GM19239 (cell line): ENCODE measurements at places on chromosomes 6 and 20.

- DNase-seq = no peak
These were observed 547 bp downstream of the SAMD5 start for GRCh38 chr6:147508866-147509608.

- DNase-seq = no peak
These were observed 582.1 kb upstream of the HTR1E start for GRCh38 chr6:86355271-86355670.

GRCh38 chr20:20217621-20218020 is 150.3 kb upstream of the INSM1 start:
- no peak for DNase-seq

GRCh38 chr6:137471497-137471896 is 22.7 kb downstream of the OLIG3 start:
- DNase-seq = no peak

DNA sequence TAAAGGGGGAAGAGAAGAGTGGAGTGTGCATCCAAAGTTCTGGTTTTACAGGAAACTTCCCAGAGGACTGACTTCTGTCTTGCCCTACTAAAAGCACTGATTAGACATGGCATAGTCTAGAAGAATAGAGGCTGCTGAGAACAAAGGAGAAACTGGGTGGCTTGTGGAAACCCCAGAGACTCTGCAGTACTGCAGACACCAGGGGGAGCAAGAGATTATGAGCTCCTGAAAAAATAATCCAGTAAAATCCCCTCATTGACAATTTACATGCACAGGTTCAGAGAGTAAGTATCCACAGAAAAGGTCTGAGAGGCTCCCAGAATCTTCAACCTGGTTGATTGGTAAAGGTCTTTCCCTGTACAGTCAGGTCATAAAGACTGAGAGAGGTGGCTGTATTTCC is 48.7 kb upstream of the CLVS2 start:
- DNase-seq = no peak

DNA sequence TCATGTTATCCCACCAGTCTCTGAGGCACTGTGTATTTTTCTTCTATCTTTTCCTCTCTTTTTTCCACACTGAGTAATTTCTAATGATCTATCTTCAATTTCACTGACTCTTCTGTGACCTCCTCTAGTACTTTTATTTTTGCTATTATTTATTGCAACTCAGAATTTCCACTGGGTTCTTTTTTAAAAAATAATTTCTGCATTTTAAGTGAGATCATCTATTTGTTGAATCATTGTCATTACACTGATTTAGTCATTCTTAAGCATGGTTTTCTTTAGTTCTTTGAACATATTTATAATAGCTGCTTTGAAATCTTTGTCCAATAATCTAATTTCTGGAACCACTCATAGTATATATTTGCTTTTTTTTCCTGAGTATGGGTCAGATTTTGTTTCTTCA is 96.7 kb upstream of the SLC22A16 start:
- DNase-seq = no peak

GRCh38 chr6:128172081-128172480 is 271.2 kb upstream of the THEMIS start:
- DNase-seq = no peak

- no peak for DNase-seq
These were observed 110.6 kb downstream of the SULF2 start for GRCh38 chr20:47674686-47675085.

DNA sequence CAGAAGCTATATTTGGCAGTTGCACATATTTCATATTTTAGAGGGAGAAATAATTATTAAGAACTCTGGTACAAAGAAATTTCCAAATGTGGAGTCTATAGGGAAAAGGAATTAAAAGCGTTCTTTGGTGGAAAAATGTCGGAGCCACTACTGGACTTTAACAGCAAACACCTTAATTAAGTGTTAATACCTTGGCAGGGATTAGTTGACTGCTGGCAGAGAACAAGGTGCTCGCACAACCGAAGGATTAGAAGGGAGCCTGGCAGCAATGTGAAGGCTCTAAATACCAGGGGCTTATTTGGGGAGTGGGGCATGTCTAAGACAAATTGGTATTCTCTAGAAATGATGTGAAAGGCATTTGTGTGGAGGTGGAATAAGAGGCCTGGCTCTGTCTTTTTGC is 98.9 kb downstream of the PAK5 start:
- no peak for DNase-seq

DNA sequence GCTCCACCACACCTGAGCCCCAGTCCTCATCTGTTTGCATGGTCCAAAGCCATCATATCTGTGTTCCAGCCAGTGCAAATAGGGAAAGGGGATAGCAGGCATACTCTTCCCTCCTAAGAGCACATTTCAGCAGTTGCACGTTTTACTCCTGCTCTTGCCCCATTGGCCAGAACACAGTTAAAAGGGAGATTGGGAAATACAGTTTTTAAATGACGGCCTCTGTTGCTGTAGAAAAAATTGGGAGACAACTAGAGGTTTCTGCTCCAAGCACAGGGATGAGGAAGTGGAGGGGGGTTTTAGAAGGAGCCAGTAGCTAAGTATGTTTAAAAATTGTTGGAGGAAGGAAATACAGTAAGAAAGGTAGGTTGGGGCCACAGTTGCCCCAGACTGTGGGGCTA is 14.6 kb upstream of the STK35 start:
- no peak for DNase-seq

DNA sequence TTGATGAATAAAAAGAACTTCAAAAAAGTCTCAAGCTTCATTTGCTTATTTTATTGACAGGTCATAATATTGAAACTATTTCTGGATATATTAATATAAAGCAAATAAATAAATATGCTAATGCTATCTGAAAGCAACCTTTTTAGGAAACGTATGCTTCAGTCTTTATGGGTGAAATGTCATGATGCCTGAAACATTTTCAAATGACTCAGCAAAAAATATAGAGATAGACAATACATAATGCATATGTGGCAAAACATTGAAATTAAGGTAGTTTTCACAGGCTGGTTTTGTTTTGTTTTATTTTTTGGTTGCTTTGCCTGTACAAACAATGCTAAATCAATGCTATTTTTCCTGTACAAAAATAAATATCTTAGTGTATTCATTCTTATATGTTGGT is 194.4 kb upstream of the PLCB4 start:
- no peak for DNase-seq

DNA sequence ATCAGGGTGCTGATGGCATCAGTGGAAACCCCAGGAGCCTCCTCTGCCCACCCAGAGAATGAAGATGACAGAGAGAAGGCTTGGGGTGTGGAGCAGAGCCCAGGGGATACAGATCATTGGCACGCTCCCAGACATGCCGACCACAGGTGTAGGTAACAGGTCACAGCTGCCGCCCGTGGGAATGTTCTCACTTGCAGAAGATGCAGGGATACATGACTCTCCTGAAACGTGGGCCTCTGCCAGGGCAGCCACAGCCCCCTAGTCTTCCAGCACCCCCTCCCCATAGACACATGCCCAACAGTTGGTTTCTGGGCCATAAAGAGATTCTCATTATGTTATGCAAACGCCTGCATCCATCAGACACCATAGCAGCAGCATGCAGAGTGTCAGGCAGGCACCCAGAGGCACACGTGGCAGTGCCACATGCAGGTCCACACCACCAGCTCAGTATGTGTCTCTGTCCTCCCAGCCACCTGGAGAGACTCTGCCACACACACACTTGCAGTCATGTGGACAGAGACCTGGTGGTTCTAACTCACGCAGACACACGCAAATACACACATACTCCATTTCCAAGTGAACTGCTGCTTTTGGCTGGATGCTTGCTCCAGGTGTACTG is 45.5 kb downstream of the LRFN2 start:
- DNase-seq = no peak

GRCh38 chr6:14396826-14397517 is 279.4 kb downstream of the CD83 start:
- peak; percentile 8 for DNase-seq

DNA sequence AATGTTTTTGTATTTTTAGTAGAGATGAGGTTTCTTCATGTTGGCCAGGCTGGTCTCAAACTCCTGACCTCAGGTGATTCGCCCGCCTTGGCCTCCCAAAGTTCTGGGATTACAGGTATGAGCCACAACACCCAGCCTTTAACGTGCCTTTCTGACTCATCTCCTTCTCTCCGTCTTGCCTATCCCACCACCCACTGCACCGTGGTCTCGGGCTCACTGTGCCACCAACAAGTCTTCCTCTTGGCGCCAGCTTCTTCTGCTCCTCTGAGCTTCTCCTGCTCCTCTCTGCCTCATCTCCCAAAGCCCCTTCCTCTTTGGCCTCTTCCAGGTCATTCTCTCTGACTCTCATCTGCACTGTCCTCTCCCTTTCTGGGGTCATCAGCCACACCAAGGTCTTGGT is 41.0 kb downstream of the TMEM242 start:
- DNase-seq = no peak

GRCh38 chr6:42427871-42428270 is 23.9 kb downstream of the TRERF1 start:
- DNase-seq = no peak

- no peak for DNase-seq
These were observed 170.7 kb downstream of the ERMARD start for GRCh38 chr6:169921853-169922824.

GRCh38 chr6:33661106-33661838 is 40.1 kb downstream of the ITPR3 start:
- DNase-seq = no peak

DNA sequence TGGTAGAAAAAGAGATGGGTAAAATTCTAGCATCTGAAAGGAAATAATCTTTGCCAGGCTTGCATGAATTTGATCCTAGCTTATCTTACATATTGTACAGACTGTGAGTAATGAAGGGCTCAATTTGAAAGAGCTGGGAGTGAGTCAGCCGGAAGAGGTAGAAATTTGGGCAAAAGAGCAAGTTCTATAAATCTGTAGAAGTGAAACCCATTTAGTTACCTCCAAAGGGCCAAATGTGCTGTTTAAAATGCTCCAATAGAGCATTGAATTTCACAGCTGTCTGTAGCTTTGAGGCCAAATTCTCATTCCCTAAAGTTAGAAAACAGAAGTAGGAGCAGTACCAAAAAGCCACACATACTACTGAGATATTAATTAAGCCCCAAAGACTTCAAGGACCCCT is 466.1 kb downstream of the BTBD3 start:
- DNase-seq = no peak

DNA sequence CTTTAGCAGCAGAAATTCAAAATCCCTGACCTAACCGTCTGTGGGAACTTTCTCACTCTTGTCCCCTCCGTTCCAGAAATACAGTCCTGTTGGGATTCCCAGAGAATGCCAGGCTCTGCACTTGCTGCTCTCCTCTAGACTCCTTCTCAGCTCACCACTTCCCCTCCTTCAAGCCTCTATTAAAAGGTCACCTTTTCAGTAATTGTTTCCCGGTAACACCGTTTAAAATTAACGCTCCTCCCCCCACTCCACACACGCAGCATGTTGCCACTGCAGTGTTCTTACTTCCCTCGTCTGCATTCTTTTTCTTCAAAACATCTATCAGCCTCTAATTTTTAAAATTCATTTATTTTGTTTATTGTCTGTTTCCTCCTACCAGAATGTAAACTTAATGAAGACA is 48.6 kb upstream of the LGSN start:
- DNase-seq = no peak

GRCh38 chr6:52331793-52332457 is 30.0 kb upstream of the PAQR8 start:
- DNase-seq = no peak

DNA sequence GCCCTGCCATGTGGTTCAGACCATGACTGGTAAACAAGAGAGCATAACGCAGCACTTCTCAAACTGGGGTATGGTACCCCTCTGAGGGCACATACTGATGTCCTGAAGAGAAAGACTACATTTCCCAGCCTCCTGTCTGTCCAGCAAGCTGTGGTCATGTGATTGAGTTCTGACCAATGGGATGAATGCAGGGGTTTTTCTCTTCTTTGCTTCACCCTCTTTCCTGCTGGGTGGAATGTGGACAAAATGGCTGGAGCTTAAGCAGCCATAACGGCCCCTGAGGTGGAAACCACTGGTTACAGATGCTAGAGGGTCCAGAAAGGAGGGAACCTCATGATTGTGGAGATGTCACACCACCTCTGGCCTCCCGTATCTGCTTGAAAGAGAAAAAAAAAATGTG is 19.4 kb upstream of the KCNB1 start:
- DNase-seq = no peak

DNA sequence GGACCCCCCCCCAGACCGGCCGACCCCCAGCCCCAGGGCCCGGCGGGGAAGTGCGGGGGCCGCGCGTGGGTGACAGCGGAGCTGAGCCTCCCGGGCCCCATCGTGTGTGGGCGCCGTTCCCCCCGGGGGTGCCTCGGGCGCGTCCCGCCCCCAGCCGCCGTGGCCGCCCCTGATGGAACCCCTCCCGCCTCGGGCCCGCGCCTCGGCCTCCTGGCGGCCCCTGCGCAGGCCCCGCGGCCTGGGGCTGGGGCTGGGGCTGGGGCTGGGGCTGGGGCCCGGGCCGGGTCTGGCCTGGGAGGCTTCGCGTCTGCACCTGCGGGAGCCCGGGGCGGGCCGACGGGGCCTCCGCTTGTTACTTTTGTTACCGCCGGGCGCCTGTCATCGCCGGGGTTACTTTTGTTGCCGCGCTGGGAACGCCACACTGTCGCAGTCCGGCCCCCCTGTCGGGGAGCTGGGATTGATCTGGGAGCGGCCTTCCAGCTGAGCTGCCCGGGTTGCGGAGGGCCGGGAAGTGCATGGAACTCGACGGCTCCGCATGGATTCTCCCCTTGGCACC is 598 bp downstream of the OGFR start:
- DNase-seq = no peak

GRCh38 chr6:129416337-129416990 is 293.5 kb downstream of the ARHGAP18 start:
- no peak for DNase-seq

GRCh38 chr20:32804022-32804715 is 15.6 kb upstream of the MAPRE1 start:
- no peak for DNase-seq

GRCh38 chr6:145214570-145214969 is 520.8 kb downstream of the EPM2A start:
- DNase-seq = no peak

DNA sequence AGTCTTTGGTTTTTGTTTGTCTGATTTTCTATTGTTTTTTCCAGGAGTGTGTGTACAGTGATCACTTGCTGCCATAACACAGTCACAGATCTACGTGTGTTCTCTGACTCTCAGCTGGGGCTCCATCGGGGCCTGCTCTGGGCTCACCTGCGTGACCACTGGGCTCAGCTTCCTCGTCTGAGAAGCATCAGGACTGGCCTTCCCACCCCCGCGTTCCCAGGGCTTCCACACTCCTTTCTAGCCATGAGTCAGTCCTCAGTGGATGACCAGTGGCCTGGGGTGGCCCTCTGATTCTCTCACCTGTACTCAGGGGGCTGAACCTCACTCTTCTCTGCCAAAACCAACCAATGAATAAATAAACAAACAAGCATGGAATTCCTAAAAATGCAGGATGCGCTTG is 14.5 kb downstream of the THBS2 start:
- no peak for DNase-seq

GRCh38 chr6:22142856-22143255 is 154.0 kb downstream of the PRL start:
- DNase-seq = no peak

- DNase-seq = no peak
These were observed 1.1 kb downstream of the RNF114 start for GRCh38 chr20:49937027-49937929.

- DNase-seq = no peak
These were observed 30.3 kb downstream of the KIF13A start for GRCh38 chr6:17957086-17957485.

- no peak for DNase-seq
These were observed 42.1 kb downstream of the SLC35A1 start for GRCh38 chr6:87514831-87515230.
